ENCODE measurements at places on chromosomes 12 and 14.

- no peak for DNase-seq
Observed at GRCh38 chr14:51188566-51189185, 51.4 kb upstream of the TMX1 start.

GRCh38 chr14:105351920-105352851 is 37.6 kb downstream of the PACS2 start:
- DNase-seq: peak; percentile 55

DNA sequence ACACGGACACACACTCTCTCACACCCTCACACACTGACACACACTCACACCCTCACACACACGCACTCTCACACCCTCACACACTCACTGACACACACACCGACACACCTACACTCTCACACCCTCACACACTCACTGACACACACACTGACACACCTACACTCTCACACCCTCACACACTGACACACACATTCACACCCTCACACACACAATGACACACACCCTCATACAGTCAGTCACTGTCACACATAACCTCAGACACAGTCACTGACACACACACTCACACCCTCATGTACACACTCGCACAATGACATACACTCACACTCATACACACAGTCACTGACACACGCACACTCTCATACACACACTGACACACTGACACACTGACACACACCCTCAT is 19.8 kb upstream of the DLK1 start:
- no peak for DNase-seq

- no peak for DNase-seq
Observed at GRCh38 chr14:29354486-29354885, 573.2 kb downstream of the PRKD1 start.

- no peak for DNase-seq
Observed at GRCh38 chr12:100758083-100758482, 36.5 kb upstream of the ANO4 start.

GRCh38 chr14:83664389-83664788 is 1865.6 kb upstream of the FLRT2 start:
- DNase-seq: no peak

DNA sequence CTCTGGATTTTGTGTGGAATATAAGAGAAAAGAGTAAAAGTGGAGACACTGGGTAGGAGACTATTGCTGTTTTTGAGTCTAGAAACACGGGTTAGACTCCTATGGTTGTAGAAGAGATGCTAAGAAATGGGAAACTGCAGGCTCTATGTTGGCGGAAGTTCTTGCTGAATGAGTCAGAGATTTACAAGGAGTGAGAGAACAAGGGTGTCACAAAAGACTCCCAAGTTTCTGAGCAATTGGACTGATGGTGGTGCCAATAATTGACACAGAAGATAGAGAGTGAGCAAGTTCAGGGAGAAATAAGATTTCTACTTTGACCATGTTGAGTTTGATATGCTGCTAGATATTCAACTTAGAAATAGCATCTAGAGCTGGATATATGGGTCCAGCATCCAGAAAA is 2.6 kb upstream of the PRKD1 start:
- no peak for DNase-seq

DNA sequence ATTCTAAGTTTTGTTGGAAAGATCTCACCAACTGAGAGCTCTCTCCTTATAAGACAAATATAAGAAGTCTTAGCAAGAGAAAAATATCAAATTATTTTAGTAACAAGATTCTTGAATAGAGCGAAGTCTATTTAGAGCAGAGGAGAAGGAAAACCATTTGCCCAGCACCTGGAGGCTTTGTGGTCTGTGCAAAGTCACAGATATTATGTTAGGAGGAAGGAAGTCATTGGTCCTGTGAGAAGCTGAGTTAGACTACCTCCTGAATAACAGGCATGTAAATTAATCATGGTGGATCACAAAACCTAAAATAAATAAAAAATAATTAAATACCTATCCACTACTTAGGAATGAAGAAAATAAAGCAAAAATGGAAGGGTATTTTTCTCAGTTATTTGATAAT is 38.4 kb upstream of the ATXN7L3B start:
- no peak for DNase-seq

Measured in tibial nerve (tissue), 4 donors.